ENCODE measurements at places on chromosomes 7 and 10.
A peak's percentile ranks its signal among the peaks of the same experiment; 100 is the strongest.

DNA sequence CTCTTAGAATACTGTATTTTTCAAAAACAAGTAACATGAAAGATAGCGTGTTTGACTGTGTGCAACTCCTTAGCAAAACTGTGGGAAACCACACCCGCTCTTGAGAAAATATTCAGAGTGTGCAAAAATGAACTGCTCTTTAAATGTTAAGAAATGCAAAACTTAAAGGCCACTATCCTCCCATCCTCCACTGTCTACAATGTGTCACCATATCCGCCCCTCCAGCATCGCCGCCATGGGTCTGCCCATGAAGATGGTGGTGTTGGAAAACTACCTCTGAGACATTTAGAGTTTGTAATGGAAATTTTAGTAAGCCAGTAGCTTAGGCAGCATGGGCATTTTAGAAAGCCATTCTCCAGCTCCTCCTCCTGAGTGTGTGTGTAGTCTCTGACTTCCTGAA is 20.1 kb upstream of the NMT2 start:
- no peak for DNase-seq

- no peak for DNase-seq
Measured at GRCh38 chr7:18177815-18178660, 150.4 kb upstream of the PRPS1L1 start.

- no peak for DNase-seq
Measured at GRCh38 chr10:3473271-3473670, 300.7 kb upstream of the PITRM1 start.

DNA sequence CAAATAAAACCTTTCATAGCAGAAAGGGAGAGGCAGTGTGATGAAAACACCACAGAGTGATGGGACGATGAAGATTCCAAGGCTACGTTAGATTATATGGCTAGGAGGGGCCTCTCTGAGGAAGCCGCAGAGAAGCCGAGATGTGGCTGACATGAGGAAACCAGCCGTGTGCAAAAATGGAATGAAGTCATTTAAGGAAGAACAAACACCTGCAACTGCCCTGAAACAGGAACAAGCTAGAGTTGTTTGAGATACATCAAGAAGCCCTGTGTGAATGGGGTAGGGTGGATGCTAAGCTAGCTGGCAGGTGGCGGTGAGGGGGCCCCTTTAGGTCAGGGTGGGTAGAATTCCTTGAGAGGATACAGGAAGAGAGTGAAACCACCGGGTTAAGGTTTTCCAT is 129.5 kb downstream of the KLF6 start:
- DNase-seq = no peak

- DNase-seq = no peak
Measured at GRCh38 chr7:106224797-106225196, 60.0 kb downstream of the NAMPT start.

DNA sequence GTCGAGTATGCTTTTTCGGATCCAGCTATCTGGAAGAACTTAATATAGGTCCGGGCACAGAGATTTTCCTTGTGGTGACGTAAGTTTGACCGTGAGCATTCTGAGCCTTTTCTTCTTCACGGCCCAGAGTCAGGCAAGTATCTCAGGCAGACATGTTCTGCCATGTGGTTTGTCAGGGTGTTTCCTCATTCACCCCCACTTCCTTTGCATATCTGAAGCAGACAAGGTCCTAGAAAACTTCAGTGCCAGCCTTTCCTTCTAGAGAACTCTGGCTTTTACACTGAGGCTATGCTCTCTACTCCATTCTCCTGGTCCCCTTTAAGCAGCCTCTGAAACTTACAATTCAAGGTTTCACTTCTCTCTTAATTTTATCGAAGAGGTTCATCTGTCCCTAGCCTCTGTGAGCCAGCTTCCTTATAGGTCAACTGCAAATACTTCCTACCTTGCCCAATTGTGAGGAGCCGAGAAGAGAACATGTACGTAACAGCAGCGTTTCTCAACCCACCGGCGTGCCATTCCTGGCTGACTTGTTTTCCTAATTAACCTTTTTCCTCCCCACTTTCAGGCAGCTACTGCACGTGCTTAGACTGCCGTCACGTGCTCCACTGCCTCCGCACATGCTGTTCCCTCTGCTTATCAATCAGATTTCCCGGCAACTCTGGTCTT is 47.3 kb downstream of the CDCA7L start:
- no peak for DNase-seq

DNA sequence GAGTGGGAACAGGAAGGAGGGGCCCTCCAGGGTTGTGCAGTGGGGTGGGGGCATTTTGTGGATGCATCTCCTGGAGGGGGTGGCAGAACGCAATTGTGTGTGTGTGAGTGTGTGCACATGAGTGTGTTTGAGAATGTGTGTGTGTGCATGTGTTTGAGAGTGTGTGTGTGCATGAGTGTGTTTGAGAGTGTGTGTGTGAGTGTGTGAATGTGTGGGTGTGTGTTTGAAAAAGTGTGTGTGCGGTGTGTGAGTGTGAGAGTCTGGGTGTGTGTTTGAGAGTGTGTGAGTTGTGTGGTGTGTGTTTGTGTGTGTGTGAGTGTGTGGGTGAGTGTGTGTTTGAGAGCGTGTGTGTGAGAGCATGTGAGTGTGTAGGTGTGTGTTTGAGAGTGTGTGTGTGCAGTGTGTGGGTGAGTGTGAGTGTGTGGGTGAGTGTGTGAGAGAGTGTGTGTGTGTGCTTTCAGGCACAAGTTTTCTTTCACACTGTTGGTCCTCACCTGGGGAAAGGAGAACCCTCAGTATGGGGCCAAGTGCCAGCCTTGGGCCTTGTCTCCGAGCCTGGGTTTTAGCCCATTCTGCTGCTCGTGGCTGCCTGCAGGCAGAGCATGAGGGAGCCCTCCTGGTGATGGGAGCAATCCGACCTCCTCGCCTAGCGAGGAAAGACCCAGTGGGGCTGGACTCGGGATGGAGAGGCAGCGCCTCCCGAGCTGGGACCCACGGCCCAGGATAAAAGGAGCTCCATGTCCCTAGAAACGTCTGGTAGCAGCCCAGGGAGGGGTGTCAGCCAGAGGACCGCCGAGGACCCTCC is 35.6 kb downstream of the CDH23 start:
- peak; percentile 52 for DNase-seq

DNA sequence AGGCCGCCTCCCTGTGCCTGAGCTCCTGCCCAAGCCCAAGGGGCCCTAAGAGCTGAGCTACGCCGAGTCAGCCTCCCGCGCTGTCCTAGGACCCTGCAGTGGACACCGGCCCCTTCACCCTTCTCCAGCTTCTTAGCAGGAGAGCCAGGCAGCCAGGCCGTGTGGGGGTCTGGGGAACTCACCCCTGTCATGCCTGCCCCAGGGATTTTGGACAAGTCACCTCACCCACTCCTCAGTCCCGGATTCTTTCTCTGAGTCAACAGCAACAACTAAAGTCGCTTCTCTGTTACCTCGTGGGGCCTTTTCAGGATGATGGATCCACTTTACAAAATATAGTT is 79.3 kb downstream of the MKI67 start:
- DNase-seq = no peak

DNA sequence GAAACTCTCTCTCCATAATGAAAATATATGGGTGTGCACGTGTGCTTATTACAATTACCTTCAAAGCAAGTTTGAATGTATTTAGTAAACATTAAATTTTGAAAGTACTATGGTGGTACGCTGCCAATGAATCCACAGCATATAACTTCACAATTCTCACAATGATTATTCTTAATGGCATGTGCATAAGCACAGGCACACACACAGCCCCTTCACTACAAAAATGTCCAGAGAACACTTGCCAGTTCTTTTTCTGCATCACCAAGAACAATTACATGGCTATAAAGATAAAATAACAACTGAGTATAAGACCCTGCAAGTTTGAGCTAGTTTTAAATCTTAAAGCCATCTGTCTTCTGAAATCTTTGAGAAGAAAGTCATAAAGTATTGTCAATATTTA is 22.2 kb downstream of the SGCE start:
- DNase-seq = no peak

- no peak for DNase-seq
Measured at GRCh38 chr10:33052263-33052875, 94.3 kb upstream of the ITGB1 start.

GRCh38 chr10:59234194-59234593 is 57.8 kb downstream of the PHYHIPL start:
- DNase-seq = no peak

DNA sequence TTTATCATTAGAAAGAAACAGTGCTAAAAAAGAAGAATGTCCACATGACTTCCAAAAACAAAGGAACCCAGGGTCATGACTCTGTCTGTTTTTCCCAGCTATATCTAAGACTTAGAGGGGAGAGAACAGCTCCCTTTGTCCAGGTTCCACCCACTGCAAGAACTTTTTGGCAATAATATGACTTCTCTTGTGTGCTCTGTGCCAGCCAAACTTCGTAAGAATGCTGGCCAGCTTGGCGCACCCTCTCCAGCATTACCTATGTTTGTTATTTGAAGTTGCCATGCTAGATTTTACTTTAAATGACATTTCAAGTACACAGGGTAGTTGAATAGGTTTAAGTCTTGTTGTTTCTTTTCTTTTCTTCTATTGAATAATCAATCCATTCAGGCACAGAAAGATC is 371.4 kb downstream of the KCNMA1 start:
- no peak for DNase-seq

DNA sequence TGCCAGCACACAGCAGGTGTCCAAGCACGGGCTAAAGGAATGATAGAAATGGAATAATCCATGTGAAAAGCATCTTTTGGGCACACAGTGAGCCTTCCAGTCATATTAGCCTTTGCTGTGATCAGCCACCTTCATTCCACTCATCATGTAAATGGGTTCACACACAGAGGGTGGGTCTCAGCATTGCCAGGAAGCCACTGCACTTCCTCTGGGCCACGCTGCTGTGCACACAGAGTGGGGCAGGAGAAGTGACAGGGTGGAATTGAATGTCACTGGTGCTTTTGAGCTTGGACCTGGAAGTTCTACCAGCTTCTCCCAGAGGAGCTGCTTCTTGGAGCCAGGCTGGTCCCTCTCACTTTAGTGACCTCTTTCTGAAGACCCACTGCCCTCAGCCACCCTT is 203.5 kb downstream of the USP6NL start:
- no peak for DNase-seq

GRCh38 chr10:74728225-74728624 is 98.2 kb upstream of the KAT6B start:
- DNase-seq = no peak

- DNase-seq = no peak
Measured at GRCh38 chr7:763762-764161, 36.7 kb upstream of the PRKAR1B start.

DNA sequence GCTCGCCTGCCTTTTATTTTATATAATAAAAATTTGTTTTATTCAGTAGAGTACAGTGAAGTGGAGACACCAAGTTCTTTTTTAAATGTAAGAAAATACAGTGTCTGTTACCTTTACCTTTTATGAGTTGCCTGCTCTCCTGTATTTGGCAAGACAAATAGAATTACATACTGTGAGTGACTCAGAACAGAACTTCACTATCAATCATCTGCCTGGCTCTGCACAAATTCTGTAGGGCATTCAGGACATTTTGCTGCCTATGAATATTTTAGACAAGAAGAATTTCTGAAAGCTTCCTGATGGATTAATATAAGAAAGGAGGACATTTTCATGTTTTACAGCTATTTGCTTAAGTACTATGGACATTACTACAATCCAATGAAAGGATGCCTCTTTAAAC is 135.4 kb upstream of the PHF14 start:
- DNase-seq = no peak

DNA sequence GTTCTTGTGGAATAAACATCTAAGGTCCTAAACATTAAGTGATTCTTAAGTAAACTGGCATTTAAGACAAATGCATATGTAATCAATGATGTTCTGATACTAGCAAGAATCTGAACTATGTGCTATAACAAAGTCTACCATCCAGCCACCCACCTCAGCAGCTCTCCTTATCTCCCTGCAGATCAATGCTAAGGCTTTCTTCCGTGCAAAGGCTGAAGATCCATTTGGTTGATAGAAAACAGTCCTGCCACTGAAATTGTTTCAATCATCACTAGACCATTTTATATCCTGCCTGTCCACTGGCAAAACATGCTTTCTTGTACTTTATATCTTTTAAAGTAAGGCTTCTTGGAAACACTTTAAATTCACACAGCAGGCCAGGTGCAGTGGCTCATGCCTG is 6.3 kb upstream of the SMKR1 start:
- DNase-seq = no peak

- peak; percentile 69 for DNase-seq
Measured at GRCh38 chr7:38932509-38933168, 23.6 kb upstream of the VPS41 start.

GRCh38 chr7:36029311-36029710 is 123.7 kb upstream of the EEPD1 start:
- DNase-seq = no peak

GRCh38 chr7:99120916-99121315 is 23.0 kb downstream of the SMURF1 start:
- DNase-seq = no peak

- DNase-seq = no peak
Measured at GRCh38 chr7:5214236-5214635, 24.2 kb downstream of the WIPI2 start.

DNA sequence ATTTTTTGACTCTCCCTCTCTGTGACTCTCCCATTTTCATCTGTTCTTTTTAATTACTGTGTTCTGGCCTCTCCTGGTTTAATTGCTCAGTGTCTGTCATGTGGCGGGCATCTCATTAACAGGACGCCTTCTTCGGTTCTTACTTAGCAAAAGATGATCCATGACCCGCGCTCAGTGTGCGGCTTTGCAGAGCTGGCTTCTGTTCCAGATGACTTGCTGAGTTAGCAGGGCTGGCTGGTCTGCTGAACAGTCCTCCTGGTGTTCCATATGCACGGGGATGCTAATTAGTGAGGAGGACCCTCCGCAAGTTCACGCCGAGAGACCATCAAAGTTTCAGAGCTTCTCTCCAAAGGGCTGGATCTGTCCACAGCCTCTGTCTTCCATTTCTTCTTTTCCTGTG is 258.6 kb upstream of the MKI67 start:
- DNase-seq = no peak

GRCh38 chr10:8037941-8038894 is 16.3 kb upstream of the GATA3 start:
- peak; percentile 4 for DNase-seq

DNA sequence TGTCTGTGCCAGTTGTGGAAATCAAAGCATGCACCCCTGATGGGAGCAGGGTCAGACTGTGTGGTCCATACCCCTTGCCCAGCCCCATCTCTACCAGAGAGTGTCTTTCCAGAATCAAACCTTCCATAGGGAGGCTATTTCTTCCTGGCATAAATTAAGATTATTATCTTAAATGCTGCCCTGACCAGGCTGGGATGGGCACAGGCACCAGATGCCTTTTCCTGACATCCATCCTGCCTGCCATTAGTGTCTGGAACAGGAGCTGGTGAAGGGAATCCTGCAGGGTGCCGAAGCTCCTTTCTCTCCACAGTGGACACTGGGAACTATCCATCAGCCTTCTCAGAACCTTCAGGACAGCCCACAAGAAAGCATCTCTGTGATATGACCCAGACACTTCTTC is 296.3 kb downstream of the GRID1 start:
- no peak for DNase-seq

DNA sequence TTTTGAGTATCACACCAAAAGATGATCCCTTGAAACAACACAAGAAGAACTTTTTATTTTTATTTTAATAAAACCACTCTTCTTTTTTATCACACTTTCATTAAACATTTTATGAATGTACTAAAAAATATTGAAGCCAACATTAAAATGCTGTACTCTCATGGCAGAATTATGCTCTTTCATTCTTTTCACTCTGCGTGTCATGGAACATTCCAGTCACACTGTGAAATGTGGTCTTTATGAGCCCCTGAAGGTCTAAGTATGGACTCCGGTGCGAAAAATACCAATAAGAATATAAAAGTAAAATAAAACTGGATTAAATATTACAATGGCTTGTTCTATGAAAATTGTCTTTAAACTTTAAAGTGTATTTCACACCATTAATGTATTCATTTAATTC is 148.4 kb downstream of the TMEM26 start:
- DNase-seq = no peak

Measured in left forelimb (tissue), 1 donor.